Thymus (tissue), 14 donors: ENCODE measurements at places on chromosomes 1 and 21. TPM values are rescaled to one million over a fixed set of nuclear protein-coding genes. Genes with fewer than 3 reads are reported as not detected.

DNA sequence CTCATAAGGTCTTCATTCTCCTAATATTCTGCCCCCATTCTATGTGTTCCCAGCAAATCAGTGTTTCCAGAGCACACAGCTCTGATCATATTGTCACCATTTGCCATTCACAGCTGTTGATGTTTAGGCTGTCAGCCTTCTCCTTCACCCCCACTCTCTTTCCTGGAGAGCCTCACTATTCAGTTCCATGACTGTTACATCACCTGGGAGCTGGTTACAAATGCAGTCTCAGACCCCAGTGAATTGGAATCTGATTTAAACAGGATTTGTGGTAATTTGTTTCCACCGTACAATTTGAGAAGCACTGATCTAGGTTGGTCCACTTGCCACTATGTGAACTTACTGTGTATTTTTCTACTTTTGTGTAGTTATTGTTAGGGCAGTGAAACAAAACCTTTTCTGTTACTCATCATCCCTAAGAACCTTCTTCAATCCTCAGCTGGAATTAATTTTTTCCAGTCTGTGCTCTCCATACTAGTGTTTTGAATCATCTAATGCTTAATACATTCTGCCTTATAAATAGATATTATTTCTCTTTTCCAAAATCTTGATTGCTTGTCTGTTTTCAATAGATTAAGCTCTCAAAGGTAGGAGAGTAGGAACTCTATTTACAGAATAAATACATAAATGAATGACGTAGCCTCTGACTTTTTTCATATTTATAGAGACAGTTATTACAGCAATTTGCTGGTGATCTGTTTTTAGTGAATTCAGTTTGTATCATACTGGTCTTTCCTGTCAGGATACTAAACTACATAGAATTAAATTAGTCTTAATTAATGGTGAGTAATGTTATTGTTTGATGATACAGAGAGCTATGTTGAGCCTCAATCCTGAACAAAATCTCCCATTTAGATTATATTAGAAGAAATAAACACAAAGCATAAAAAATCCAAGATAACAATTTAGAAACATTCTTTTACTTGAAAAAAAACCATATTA is 8.1 kb downstream of the SNX7 start:
- H3K27ac ChIP-seq: no peak overlapping the region
- no peak overlapping the region for H3K4me3 ChIP-seq
- H3K4me1 ChIP-seq: no peaks in the 10 kb centered on the region
- no peak for DNase-seq
- no peaks in the 10 kb centered on the region for H3K27me3 ChIP-seq
- no peaks in the 10 kb centered on the region for H3K36me3 ChIP-seq

KRTAP8-1 gene
- total RNA-seq: not detected

- peak; percentile 6 for DNase-seq
- no peak overlapping the region for H3K4me3 ChIP-seq
- H3K27ac ChIP-seq: no peak overlapping the region
- peaks cover 24% of the 10 kb centered on the region for H3K4me1 ChIP-seq
- H3K36me3 ChIP-seq: no peaks in the 10 kb centered on the region
- H3K27me3 ChIP-seq: no peaks in the 10 kb centered on the region
Observed at GRCh38 chr21:36510911-36511310, 31.0 kb upstream of the CLDN14 start.

GRCh38 chr1:44648529-44649250 is 25.6 kb downstream of the TMEM53 start:
- H3K36me3 ChIP-seq: peaks cover 81% of the 10 kb centered on the region
- no peaks in the 10 kb centered on the region for H3K27me3 ChIP-seq
- no peak overlapping the region for H3K27ac ChIP-seq
- no peak for DNase-seq
- no peaks in the 10 kb centered on the region for H3K4me1 ChIP-seq

DNA sequence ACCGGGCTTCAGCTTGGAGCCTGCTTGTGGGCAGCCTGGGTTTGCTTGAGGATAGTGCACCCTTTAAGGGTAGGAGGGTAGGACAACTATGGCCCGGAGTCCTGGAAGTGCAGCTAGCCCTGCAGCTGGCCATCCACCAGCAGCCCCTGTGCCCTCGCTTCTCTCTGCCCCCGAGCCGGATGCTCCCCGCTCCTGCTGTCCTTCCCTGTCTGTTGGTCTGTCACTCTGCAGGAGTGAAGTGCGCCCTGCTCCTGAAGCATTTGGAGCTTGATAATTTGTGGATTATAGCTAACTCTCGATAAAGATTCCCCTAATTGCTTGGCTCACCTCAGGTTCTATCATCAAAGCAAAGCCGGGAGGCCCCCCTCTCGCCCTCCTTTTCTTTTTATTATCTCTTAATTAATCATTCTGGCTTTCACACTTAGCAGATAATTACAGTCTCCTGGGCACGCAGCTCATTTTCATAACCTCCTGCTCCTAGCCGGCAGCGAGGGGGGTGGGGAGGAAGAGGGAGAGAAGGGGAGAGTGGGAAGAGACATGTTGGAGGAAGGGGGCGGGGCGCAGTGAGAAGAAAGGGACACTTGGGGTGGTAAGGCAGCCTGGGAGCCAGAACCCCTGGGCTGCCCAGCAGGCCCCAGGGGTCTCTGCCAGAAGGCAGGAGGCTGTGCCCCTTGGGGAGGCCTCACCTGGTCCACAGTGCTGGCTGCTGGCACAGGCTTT is 14.4 kb downstream of the KIRREL1 start:
- no peak overlapping the region for H3K4me3 ChIP-seq
- H3K27ac ChIP-seq: no peak overlapping the region
- H3K27me3 ChIP-seq: no peaks in the 10 kb centered on the region
- H3K4me1 ChIP-seq: peaks cover 21% of the 10 kb centered on the region
- DNase-seq: no peak
- H3K36me3 ChIP-seq: no peaks in the 10 kb centered on the region

DNA sequence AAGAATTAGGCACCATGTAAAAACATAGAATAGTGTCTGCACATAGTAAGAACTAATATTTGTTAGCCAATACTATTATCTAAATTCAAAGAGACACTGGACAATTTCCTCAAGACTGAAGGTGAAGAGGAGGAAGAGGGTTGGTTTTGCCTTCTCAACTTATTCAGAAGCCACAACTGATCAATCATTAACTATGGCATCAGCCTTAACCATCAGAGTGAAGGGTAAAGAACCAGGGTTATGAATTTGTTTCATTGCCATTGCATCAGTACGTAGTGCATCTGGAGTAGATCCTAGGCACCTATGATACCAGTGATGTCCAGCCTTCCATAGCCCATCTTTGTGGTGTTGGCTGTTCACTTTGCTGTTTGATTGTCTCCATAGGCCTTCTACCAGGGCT is 421.7 kb upstream of the DEPDC1 start:
- H3K36me3 ChIP-seq: no peaks in the 10 kb centered on the region
- no peak overlapping the region for H3K27ac ChIP-seq
- no peak for DNase-seq
- no peaks in the 10 kb centered on the region for H3K4me1 ChIP-seq
- H3K4me3 ChIP-seq: no peak overlapping the region
- no peaks in the 10 kb centered on the region for H3K27me3 ChIP-seq

GRCh38 chr1:160499631-160500030 is 23.4 kb downstream of the SLAMF6 start:
- H3K4me1 ChIP-seq: peaks cover 8% of the 10 kb centered on the region
- peaks cover 2% of the 10 kb centered on the region for H3K36me3 ChIP-seq
- no peak overlapping the region for H3K27ac ChIP-seq
- no peak for DNase-seq
- no peak overlapping the region for H3K4me3 ChIP-seq
- H3K27me3 ChIP-seq: no peaks in the 10 kb centered on the region

DNA sequence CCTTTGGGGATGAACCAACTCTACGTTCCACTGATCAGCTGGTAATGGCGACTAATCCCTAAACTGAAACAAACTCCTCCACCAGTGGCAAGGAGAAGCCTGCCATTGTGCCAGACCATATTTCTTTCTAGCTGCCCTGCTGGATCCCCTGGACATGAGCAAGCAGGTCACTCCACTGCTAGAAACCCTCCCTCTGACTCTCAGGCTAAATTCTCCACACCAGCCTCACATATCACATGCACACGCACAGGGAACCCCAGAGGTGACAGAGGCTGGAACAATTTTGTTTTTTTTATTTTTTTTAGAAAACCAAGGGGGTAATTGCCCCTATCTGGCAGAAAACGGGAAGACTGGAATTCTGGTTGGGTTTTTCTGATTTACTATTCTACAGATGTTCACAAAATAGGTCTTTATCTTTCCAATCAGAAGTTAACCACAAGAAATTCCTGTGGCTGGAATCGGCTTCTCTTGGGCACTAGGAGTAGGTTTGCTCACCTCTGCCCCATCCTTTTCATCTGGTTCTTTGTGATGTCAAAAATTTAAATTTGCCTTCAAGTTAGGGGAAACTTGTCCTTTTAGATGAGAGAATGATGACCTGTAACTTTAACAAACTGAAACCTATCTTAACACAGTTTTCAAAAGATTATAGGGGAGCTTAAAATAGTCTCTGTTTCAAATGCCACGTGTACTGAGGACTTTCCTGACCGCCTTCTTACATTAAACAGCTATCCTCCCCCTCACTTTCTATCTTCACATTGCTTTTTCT is 258.1 kb downstream of the SDCCAG8 start:
- no peaks in the 10 kb centered on the region for H3K27me3 ChIP-seq
- DNase-seq: no peak
- H3K27ac ChIP-seq: no peak overlapping the region
- no peak overlapping the region for H3K4me3 ChIP-seq
- peaks cover 10% of the 10 kb centered on the region for H3K36me3 ChIP-seq
- H3K4me1 ChIP-seq: peaks cover 7% of the 10 kb centered on the region

CYP4A11 gene
- total RNA-seq: not detected

DNA sequence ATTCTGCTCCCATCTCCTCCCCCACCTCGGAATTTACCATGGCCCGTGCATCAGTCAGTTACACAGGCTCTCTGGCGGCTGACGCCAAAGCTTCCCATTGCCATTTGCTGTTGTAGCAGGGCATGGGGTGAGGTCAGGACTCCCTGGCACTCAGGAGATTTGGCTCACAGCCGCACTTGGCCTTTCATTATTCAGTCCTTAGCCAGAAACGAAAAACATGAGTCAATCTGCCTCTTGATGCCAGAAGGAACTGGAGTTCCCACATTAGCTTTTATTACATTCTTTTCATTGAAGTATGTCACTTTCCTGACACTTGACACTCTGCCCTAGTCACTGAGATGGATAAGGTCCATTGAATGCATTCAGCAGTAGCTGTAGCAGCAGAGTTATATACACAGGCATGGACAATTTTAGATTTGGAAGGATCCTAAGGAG is 260.6 kb downstream of the CACNA1E start:
- no peaks in the 10 kb centered on the region for H3K27me3 ChIP-seq
- no peak overlapping the region for H3K27ac ChIP-seq
- no peaks in the 10 kb centered on the region for H3K4me1 ChIP-seq
- no peak for DNase-seq

DNA sequence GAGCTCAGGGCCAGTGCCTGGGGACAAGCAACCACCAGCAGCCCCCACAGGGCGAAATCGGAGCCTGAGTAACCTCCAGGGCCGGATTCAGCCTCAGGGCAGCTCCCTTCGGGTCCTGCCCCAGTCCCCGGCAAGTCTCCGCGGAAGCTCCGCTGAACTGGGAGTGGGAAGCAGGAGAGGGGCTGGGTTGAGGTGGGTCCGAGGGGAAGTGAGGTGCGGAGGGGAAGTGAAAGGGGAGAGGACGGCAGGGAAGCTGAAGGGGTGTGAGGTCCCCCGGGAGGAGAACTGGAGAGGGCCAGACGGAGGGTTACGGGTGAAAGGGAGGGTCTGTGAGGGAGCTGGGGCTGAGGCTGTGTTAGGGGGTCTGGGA is 560 bp downstream of the PADI2 start:
- H3K27ac ChIP-seq: no peak overlapping the region
- H3K4me1 ChIP-seq: no peaks in the 10 kb centered on the region
- H3K27me3 ChIP-seq: peaks cover 20% of the 10 kb centered on the region
- no peak for DNase-seq
- no peaks in the 10 kb centered on the region for H3K36me3 ChIP-seq

MYOC gene
- total RNA-seq: 0.28 TPM

DNA sequence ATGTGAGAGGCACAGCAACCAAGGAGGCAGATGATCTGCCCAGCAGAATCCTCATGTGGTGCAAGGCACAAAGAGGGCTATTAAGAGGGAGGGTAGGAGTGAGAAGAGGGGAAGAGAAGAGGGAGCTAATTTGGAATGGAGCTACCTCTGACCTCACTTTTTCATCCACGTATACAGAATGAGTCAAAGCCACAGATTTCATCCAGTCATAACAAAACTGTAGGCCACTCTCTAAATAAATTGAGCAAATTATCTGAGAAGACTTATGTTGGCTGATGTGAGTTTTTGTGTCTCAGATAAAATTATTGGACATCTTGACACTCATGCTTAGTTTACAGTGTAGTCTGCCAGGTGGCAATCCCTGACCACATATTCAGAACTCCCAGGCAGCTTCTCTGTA is 325.6 kb downstream of the TTLL7 start:
- DNase-seq: no peak
- no peaks in the 10 kb centered on the region for H3K36me3 ChIP-seq
- no peak overlapping the region for H3K4me3 ChIP-seq
- H3K27me3 ChIP-seq: no peaks in the 10 kb centered on the region
- no peak overlapping the region for H3K27ac ChIP-seq

- no peak overlapping the region for H3K27ac ChIP-seq
- H3K4me1 ChIP-seq: no peaks in the 10 kb centered on the region
- H3K36me3 ChIP-seq: no peaks in the 10 kb centered on the region
- H3K27me3 ChIP-seq: no peaks in the 10 kb centered on the region
- H3K4me3 ChIP-seq: no peak overlapping the region
- no peak for DNase-seq
Observed at GRCh38 chr1:59110271-59110670, 186.6 kb upstream of the FGGY start.

DNA sequence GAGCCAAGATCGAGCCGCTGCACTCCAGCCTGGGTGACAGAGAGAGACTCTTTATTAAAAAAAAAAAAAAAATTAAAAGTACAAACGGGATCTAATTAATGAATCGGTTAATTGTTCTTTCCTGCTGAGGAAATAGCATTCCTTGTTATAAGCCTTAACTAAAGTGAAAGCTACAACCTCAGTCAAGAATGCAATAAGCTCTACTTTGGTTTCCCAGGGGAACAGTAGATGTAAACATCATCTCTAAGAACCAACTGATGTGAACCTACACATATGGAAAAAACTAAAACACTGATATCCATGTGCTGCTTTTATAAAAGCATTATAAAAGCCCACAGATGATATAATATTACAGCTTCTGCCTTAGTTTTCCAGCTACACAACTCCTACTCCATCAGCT is 41.9 kb downstream of the LPGAT1 start:
- no peak overlapping the region for H3K27ac ChIP-seq
- DNase-seq: no peak
- no peaks in the 10 kb centered on the region for H3K36me3 ChIP-seq
- H3K4me1 ChIP-seq: no peaks in the 10 kb centered on the region
- H3K4me3 ChIP-seq: no peak overlapping the region

GRCh38 chr1:54311506-54311905 is 94.7 kb downstream of the SSBP3 start:
- no peak overlapping the region for H3K4me3 ChIP-seq
- H3K4me1 ChIP-seq: peaks cover 60% of the 10 kb centered on the region
- no peak overlapping the region for H3K27ac ChIP-seq
- DNase-seq: no peak
- peaks cover 49% of the 10 kb centered on the region for H3K36me3 ChIP-seq

GRCh38 chr1:212315184-212315583 is 30.0 kb downstream of the PPP2R5A start:
- peaks cover 3% of the 10 kb centered on the region for H3K36me3 ChIP-seq
- no peaks in the 10 kb centered on the region for H3K4me1 ChIP-seq
- no peak for DNase-seq

- peak overlapping the region; percentile 72 for H3K27ac ChIP-seq
- peaks cover 4% of the 10 kb centered on the region for H3K36me3 ChIP-seq
- peaks cover 59% of the 10 kb centered on the region for H3K4me1 ChIP-seq
- no peak for DNase-seq
- H3K27me3 ChIP-seq: no peaks in the 10 kb centered on the region
- peak overlapping the region; percentile 52 for H3K4me3 ChIP-seq
Observed at GRCh38 chr21:34886240-34887104, 162.6 kb downstream of the RUNX1 start.
